ENCODE measurements at places on chromosomes 2 and 18. TPM values are rescaled to one million over a fixed set of nuclear protein-coding genes. Genes with fewer than 3 reads are reported as not detected.

- DNase-seq = no peak
These were observed 438.9 kb downstream of the PTPRM start for GRCh38 chr18:8005870-8006569.

DNA sequence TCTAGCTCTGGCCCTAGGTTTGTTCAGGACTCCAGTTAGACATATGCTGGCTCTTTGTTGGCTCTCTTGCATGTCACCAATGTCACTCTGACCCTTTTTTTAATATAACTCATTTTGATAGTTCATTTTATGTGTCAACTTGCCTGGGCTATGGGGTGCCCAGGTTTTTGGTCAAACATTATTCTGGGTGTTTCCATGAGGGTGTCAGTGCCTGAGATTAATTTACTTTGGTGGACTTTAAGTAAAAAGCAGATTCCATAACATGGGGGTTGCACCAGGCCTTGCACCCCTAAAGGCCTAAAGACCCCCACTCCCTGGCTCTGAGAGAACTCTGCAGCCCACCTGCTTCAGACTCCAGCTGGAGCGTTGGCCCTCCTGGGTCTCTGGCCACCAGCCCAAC, 48.1 kb upstream of the SNTG2 start:
- no peak for DNase-seq

GRCh38 chr2:53202063-53202462, 565.5 kb upstream of the CHAC2 start:
- no peak for DNase-seq

- DNase-seq = no peak
These were observed 360.3 kb downstream of the IRS1 start for GRCh38 chr2:226439337-226439736.

DNA sequence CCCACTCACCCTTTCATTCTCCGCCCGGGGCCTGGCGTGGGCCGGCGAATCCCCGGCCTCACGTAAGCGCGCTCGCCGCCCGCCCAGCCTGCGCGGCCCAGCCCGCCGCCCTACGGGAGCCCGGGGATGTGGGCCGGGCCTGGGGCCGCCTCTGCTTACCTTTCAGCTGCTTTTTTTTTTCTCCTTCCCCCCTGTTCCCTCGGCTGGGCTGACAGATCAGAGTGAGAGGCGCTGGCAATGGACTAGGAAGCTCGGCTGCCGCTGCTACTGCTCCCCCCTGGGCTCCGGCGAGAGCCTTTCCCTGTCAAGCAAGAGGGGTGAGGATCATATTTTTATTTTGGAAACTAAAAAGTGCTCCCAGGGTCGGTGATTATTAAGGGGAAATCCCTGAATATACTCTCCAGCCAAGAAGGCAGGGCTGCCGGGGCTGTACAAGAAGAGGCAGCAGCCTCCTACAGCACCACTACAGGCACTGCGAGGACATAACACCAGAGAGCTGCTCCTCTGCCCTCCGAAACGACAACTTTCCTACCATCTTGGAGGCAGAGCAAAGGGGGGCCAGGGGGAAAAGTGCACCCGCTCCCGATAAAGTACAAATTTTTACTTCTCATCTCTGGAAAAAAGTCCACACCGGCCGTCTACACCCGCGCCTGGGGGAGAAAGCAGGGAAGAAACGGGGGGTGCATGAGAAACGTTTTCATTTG, at the start of gene INO80D:
Gene INO80D (minus strand): TSS at position 433 of the 704 bp plus-strand sequence. CDS start 23,158 bp downstream, outside the sequence.
- DNase-seq = peak; percentile 92

- DNase-seq = no peak
These were observed 239.0 kb upstream of the KLHL29 start for GRCh38 chr2:23146011-23146410.

- DNase-seq = peak; percentile 45
These were observed 91.0 kb downstream of the DGKD start for GRCh38 chr2:233445152-233445830.

GRCh38 chr2:192960945-192961344, 766.2 kb upstream of the TMEFF2 start:
- no peak for DNase-seq

DNA sequence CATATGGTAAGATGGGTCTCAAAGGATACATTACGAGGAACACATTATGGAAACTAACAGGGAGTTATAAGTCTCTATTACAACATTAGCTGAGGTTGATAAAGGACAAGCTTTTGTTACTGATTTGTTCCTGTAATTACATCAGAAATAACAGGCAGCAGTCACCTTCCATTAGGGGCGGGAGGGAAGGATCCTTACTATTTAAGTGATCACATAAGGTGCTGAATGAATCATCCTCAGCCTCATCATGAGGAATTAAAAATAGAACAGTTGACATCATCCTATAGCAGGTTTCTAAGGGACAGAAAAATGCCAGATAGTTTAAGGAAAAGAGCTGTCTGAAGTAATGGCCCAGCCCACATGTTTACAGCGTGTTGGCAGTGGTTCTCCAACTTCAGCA, 86.9 kb upstream of the MGAT5 start:
- DNase-seq = no peak

DNA sequence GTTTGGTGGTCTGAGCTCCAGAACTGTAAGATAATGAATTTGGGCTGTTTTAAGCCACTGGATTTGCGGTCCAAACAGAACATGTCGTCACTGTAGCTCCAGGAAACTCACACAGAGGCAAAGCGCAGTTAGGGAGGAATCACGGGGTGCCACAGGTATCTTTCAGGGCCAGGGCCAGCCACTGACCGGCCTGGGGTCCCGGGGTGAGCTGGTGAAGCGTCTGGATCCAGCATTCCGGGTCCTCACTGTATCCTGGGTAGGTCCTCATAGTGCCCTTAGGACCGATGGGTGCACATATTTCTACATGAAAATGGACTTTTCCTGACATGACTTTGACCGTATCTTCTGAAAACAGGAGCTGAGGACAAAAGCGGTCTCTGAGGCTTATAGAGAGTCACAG, 196.0 kb upstream of the HDAC4 start:
- no peak for DNase-seq

DNA sequence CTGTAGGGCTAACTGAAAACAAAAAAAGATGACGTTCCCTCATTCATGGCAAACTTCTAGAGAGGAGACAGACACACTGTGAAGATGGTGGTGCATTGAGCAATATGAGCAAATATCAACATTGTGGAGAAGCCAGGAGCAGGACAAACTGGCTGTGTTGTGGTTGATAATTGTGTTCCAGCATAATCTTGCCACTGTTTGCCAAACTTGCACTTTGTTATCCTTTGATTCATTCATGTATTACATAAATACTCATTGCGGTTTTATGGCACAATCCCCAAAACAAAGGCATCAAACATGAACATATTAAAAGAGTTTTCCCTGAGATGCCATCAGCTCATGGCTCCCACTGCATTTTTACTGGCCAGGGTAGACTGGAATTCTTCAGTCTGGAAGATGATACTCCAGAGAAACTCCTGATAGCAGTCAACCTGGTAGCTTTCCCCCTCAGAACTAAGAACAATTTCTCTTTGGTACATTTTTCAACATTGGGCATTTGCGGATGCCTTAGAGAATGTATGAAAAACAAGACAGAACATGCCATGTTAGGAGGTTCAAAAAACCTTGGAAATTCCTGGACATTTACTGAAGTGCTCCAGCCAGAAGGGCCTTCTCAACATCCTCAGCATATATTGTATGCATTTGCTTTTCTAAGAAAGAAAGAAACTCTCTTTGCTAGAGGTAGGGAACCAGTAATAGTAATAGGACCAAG, 487.4 kb upstream of the CELF4 start:
- no peak for DNase-seq

GRCh38 chr2:203734276-203734983, 28.0 kb downstream of the CD28 start:
- no peak for DNase-seq

DNA sequence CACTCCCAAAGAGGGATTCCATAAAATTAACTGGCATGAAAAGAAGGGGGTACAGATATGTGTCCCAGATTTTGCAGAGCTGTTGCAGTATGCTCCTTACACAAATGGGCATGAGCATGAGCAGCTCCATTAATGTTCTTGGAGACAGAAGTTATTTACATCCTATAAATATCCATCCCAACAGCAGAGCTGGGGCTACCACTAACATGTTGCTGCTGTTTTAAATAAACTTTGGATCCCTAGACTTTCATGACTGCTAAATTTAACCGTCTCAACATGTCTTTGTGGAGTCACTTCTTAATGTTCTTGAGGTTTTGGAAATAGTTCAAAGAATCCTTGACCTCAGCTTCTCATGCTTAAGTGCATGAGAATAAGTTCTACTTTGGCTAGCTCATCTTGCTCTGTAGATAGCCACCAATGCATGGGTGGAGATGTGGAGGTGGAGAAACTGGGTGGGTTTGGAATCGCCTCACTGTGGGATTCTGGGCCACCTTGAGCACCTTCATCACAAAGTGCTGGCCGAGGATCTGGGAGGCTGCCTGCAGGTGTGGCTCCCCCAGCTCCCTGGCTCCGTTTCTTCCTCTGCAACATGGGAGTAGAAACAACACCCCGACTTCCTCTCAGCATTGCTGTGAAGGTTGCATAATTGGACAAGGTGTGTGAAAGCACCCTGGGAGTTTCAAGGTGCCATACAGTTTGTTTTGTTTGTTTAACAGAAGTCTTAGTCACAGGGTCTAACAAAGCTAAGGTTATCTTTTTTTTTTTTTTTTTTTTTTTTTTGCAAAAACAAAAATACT, 307.2 kb downstream of the MYCN start:
- no peak for DNase-seq

- no peak for DNase-seq
These were observed 108.5 kb upstream of the COL5A2 start for GRCh38 chr2:189287982-189288521.

DNA sequence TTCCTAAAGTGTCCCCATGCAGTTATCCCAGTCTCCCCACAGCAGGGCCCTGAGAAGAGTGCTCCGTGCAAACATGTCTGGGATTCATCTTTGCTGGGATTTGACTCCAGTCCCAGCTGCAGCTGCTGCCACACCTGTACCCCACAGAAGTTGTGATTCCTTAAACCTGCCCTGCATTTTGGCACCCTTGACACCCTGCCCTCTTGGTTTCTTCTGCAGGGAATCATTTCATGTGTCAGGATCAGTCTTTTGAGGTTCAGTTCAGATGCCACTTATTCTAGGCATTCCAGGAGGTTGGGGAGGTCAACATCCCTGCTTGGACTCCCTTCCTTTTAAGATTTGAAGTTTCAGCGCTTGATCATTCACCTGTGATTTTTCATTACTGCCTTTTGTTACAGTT, 108.3 kb downstream of the SPTBN1 start:
- no peak for DNase-seq

GRCh38 chr18:74457725-74458421, 765 bp upstream of the DIPK1C start:
- no peak for DNase-seq

DNA sequence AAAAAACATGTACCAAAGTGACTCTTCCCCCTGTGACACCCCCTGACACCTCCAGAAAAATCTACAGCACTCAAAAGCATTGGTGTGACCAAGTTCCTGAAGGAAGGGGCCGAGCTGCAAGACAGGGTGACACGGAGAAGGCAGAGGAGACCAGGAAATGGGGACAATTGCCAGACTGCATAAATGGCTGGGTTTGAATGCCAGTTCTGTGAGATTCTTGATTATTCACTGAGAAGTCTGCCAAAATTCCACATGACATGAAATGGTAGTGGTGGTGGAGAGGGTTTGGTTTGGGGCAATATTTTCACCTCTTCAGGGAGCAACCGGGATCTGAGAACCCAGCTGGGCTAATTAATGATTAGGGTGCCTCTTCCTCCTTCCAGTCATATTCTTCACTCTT, 178.5 kb downstream of the ARL4C start:
- peak; percentile 15 for DNase-seq

- no peak for DNase-seq
These were observed 2.7 kb downstream of the CDH7 start for GRCh38 chr18:65753520-65753919.

- no peak for DNase-seq
These were observed 67.4 kb downstream of the SMAD2 start for GRCh38 chr18:47863041-47863440.

- DNase-seq = no peak
These were observed 17.2 kb downstream of the EPHA4 start for GRCh38 chr2:221554769-221555493.

GRCh38 chr2:113050921-113051895, 1.5 kb downstream of the IL36B start:
- no peak for DNase-seq

- no peak for DNase-seq
These were observed 35.7 kb downstream of the NOL10 start for GRCh38 chr2:10654069-10654468.

DNA sequence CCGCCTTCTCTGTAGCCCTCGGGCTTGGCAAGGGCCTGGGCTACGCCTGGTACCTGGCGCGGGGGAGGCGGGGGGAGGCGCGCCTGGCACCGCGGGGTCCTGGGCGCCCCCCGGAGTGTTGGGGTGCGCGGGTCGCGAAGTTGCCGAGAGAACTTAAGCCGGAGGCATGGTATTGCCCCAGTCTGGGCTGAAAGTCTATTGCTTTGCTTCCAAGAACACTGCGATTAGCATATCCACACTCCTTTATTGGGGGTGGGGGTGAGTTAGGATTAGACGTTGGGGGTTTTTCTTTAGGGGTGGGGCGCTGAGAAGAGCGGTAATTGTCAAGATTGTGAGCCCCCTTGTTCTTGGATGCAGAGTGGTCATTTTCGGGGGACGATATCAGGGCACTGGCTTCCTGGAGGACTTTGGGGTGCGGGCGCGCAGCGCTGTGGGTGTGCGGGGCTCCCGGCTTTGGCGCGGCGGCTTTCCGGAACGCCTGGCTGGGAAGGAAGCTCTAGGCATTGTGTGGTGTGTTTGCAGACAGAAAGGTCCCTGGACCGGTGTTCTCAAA, 798 bp downstream of the TANC1 start:
- DNase-seq = peak; percentile 68

GRCh38 chr2:212596688-212597087, 58.1 kb upstream of the ERBB4 start:
- no peak for DNase-seq

- DNase-seq = no peak
These were observed 40.1 kb downstream of the MRPL35 start for GRCh38 chr2:86239326-86239725.

DNA sequence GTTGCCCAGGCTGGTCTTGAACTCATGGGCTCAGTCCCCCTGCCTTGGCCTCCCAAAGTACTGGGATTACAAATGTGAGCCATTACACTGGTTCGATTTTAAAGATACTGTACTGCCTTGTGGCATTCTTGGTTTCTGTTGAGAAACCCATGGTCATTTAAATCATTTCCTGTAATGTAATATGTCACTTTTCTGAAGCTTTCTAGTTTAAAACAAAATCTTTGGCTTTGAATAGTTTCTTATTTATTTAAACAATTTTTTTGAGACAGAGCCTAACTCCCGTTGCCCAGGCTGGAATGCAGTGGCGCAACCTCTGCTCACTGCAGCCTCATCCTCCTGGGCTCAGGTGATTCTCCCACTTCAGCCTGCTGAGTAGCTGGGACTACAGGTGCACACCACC, 8.9 kb downstream of the ZNF512 start:
- DNase-seq = peak; percentile 80

TMEM247 gene
- not detected for total RNA-seq

SERPINB13 gene
- not detected for total RNA-seq

SULT1C4 gene
- not detected for total RNA-seq

DPY30 gene
- 41.3 TPM for total RNA-seq

CROCC2 gene
- under 0.01 TPM for total RNA-seq

METTL5 gene
- total RNA-seq = 44.2 TPM

LYPD6 gene
- total RNA-seq = 0.59 TPM

C2orf81 gene
- 0.72 TPM for total RNA-seq

TMEM185B gene
- total RNA-seq = 46.7 TPM

INHA gene
- total RNA-seq = 0.29 TPM

REG1B gene
- not detected for total RNA-seq

TRABD2A gene
- 3.5 TPM for total RNA-seq

LOXHD1 gene
- total RNA-seq = not detected

LYG1 gene
- total RNA-seq = 0.88 TPM

CIDEA gene
- not detected for total RNA-seq

SCN9A gene
- total RNA-seq = 1.8 TPM

PUM2 gene
- 45.2 TPM for total RNA-seq

MOGAT1 gene
- total RNA-seq = not detected

All from osteoblast (primary cell).